IMR-90 (cell line): ENCODE measurements at places on chromosomes 3 and 15. TPM values are rescaled to one million over a fixed set of nuclear protein-coding genes. Genes with fewer than 3 reads are reported as not detected.
A peak's percentile ranks its signal among the peaks of the same experiment; 100 is the strongest.

NR2F2 gene
- total RNA-seq = 20.3 and 28.1 TPM in 2 replicates

DNA sequence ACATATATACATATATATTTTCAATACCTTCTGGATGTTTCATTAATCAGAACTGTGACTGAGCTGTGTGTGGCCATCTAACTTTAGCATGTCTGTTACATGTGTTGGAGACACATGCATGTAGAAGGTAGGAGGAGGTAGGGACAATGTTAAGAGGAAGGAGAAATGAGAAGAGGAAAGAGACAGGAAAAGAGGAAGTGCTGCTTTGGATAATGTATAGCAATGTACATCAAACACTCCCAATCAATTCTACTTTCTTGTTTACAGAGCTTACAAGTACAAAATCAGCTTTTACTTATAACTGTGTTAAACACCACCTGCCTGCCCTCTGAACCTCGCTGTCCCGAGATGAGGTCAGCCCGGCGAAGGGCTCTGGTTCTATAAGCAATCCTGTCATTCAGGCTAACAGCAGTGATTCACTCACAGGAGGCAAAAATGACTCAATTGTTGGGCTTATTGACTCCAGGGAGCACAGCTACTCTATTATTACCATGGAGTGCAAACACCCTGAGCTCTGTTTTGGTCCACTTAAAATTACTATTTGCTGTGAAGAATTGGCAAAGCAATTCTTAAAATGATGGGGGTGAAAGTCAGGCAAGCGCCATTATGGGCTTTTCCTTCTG lies 188.9 kb downstream of the MEIS2 start:
- peak; percentile 88 for DNase-seq
- no peak overlapping the region for H3K4me3 ChIP-seq
- no peaks in the 10 kb centered on the region for H3K36me3 ChIP-seq
- H3K27ac ChIP-seq = no peak overlapping the region
- H3K27me3 ChIP-seq = no peaks in the 10 kb centered on the region

DNA sequence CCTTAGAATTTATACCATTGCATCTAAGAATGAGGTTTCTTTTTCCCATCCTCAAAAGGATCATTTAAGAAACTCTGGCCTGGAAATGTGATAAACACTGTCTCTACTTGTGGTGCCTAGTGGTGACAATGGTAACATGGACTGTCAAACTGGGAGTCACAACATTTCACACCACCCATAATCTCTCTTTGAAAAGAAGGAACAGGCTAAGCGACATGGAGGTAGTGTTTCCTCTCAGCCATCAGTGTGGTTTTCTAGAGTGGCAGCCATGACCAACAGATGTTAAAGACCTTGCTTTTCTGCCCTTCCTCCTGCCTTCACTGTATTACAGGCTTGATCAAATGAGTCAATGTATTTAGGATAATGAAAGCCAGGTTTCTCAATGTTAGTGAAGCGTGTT lies 283.1 kb upstream of the STAC start:
- DNase-seq = no peak
- no peaks in the 10 kb centered on the region for H3K27me3 ChIP-seq
- H3K4me1 ChIP-seq = no peaks in the 10 kb centered on the region
- no peak overlapping the region for H3K27ac ChIP-seq
- no peak overlapping the region for H3K4me3 ChIP-seq

DNA sequence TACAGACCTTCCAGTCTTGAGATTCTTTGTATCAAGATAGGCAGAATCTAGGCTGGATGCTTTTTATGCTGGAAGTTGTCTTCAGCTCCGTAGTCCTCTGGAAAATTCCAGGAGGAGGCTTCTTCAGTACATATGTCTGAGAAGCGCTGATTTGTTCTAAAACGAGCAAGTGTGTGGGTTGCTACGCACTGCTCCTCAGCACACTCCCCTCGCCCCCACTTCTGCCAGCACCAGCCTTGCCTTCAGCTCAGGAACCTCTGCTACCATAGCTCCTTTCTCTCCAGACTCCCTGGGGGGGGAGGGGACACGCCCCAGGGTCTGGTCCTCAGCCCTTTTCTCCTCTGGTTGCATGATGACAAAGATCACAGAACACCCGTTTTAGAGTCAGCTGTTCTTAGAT lies 75.5 kb upstream of the TRA2B start:
- H3K27ac ChIP-seq = no peak overlapping the region
- H3K4me3 ChIP-seq = no peak overlapping the region
- peaks cover 6% of the 10 kb centered on the region; the same call in 1 of the 2 replicates for H3K27me3 ChIP-seq
- no peaks in the 10 kb centered on the region for H3K36me3 ChIP-seq

GRCh38 chr3:128775906-128776542 lies 50.0 kb downstream of the RAB7A start:
- no peak for DNase-seq
- peaks cover 6% of the 10 kb centered on the region for H3K4me1 ChIP-seq
- H3K4me3 ChIP-seq = no peak overlapping the region
- H3K27ac ChIP-seq = no peak overlapping the region
- H3K27me3 ChIP-seq = no peaks in the 10 kb centered on the region

DNA sequence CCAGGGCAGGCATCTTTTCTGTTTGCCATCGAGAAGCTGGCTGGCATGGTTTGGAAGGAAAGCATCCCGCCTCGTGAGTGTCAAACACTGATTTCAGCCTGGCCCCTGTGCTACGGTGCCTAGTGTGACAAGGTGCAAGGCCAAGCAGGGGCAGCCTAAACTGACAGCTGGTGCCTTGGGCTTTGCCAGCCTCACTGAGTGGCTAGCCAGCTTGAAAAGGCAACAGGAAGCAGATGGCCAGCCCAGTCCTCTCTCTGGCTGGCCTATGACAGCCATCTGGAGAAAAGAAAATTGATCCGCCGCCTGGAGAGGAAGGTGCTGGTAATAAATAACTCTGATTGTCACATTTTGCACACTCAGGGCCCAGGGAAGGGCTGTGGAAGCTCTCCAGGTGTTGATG lies 52.2 kb downstream of the C3orf85 start:
- H3K27ac ChIP-seq = no peak overlapping the region
- H3K36me3 ChIP-seq = no peaks in the 10 kb centered on the region
- H3K27me3 ChIP-seq = no peaks in the 10 kb centered on the region
- no peak for DNase-seq

DNA sequence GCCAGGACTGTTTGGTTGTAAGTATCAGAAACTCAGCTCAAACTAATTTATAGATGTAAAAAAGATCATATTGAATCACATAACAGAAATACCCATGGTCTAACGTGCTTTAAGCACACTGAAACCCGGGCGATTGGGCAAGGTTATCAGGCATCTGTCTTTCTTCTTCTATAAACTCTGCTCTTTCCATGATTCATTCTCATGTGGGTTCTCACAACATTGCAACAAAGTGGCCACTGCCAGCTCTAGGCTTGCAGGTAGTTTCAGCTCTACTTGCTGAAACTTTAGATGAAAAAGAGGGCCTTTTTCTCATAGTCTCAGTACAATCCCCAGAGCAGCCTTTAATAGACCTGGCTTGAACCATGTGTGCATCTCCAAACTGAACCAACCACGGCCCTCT lies 456.1 kb downstream of the MFSD1 start:
- peaks cover 13% of the 10 kb centered on the region for H3K27me3 ChIP-seq
- H3K27ac ChIP-seq = no peak overlapping the region
- no peak for DNase-seq
- no peaks in the 10 kb centered on the region for H3K36me3 ChIP-seq
- H3K4me1 ChIP-seq = no peaks in the 10 kb centered on the region
- no peak overlapping the region for H3K4me3 ChIP-seq

DNA sequence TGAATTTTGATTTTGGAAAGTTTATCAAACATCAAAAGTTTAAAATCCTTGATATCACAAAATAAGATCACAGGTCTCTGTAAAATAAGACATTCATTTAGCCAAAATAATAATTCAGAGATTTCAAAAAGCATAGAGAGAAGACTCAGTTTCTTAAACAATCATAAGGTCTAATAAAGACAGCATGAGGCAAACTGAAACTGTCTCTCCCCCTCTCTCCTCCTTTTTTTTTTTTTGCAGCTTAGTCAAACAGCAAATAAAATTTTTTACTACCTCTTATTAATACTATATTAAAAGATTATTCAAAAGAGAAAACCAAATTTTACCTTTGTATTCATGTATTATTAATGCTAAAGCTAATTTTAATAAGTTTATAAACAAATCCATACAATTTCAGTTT lies 57.4 kb downstream of the OSTN start:
- no peak overlapping the region for H3K27ac ChIP-seq
- H3K4me1 ChIP-seq = no peaks in the 10 kb centered on the region
- no peak overlapping the region for H3K4me3 ChIP-seq
- no peaks in the 10 kb centered on the region for H3K27me3 ChIP-seq
- H3K36me3 ChIP-seq = no peaks in the 10 kb centered on the region

ARL8B gene
- 47.0 and 62.5 TPM in 2 replicates for total RNA-seq

DNA sequence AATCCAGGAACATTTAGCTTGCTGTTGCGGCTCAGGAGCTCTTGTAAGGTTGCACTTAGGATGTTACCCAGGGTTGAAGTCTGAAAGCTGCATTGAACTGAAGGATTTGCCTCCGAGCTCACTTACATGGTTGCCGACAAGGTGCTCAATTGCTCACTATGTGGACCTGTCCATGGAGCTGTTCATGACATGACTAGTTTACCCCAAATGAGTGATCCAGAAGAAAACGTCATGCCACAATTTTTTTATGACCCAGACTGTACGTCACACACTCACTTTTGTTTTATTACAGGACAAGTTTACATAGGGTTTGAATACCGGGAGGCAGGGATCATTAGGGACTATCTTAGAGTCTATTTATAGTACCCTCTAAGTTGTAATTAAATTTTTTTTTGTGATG lies 21.0 kb upstream of the CLDN11 start:
- peaks cover 4% of the 10 kb centered on the region for H3K36me3 ChIP-seq
- no peak for DNase-seq
- H3K4me1 ChIP-seq = no peaks in the 10 kb centered on the region
- no peak overlapping the region for H3K27ac ChIP-seq
- no peak overlapping the region for H3K4me3 ChIP-seq
- H3K27me3 ChIP-seq = no peaks in the 10 kb centered on the region

DNA sequence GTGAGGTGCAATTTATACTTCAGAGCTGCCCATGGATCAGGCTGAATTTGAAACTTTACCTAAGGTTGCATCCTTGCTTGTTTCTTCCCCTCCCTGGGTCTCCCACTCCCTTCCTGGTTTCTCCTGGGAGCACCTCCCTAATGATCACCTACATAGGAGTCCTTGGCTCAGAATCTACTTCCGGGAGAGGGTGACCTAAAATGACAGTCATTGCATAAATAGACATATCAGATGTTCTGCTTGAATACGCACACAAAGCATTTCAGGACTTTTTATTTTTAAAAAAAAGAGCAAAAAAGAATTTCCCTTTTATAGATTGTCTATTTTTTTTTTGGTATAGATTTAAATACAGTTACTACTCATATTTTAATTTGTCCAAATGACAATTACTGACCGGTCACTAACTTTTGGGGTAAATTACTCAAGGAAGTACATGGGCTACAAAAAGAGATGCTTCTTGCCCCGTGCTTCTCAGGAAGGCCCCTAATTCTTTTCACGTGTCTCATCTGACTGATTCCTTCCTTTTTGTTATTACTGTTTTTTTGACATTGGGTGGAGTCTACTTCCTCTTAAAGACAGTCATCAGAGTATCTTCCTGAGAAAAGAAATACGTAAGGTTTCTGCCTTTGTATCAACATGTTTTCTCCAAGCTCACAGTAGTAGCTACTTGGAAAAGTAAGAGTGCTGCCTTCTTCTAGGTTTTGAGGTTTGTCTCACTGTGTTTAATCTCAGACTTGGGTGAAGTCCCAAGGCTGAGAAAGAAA lies 4.9 kb upstream of the MYZAP start:
- DNase-seq = no peak
- no peaks in the 10 kb centered on the region for H3K4me1 ChIP-seq

DNA sequence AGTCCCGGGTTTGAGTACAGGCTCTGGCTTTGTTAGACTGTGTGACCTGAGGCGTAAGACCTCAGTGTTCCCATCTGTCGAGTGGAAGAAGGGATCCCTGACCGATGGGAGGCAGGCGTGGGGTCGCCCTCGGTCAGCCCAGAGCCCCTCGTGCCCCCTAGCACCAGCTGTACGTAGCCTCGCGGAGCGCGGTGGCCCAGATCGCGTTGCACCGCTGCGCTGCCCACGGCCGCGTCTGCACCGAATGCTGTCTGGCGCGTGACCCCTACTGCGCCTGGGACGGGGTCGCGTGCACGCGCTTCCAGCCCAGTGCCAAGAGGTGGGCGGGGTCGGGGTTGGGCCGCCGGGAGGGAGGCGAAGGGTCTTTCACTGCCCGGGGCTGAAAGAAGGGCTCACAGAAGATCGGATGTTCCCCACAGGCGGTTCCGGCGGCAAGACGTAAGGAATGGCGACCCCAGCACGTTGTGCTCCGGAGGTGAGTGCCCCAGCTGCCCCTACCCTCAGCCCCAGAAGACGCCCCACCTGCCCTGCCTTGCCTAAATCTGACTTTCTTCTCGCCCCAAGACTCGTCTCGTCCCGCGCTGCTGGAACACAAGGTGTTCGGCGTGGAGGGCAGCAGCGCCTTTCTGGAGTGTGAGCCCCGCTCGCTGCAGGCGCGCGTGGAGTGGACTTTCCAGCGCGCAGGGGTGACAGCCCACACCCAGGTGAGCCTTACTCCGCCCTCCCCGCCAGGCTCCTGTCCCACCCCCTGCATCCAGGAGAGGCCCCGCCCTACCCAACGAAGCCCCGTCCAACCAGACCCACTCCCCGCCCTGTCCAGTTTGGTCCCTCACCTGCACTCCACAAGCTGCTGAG lies 3.5 kb upstream of the LSMEM2 start:
- H3K36me3 ChIP-seq = peaks cover 20% of the 10 kb centered on the region; the same call in 1 of the 2 replicates
- no peak overlapping the region for H3K27ac ChIP-seq
- H3K4me3 ChIP-seq = no peak overlapping the region

DNA sequence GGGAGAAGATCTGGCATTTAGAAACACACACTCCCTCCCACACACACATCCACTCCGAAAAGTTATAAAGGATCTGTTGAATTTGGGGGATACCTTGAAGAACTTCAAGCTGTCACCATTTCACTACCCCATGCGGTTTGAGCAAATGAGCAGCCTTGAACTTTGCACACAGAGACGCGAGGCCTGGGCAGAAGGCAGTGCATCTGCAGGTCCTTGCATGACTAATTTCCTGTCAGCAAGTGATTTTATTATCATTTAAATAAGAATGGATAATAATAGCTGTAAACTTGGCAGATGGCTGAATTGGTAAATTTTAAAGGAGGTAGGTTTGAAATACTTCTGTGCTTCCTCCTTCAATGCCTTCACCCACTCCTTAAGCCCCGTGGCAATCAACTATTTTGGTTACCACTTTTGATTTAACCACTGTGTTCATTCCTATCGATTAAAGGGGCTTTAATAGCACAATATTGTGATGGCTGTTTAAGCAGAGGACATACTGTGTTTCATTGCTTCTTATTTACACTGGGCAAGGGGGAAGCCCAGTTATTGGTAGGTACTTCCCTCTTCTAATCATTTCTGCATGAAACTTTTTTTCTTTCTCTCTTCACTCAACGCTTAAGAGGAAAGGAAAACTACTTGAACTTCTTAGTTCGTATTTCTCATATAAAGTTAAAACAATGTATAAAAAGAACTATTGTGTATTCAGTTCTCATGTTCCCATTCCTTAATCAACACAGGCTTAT lies 108.1 kb downstream of the ROBO2 start:
- H3K4me1 ChIP-seq = no peaks in the 10 kb centered on the region
- no peak overlapping the region for H3K27ac ChIP-seq
- no peaks in the 10 kb centered on the region for H3K27me3 ChIP-seq
- H3K36me3 ChIP-seq = no peaks in the 10 kb centered on the region
- DNase-seq = no peak

C3orf85 gene
- total RNA-seq = not detected in 2 replicates

GRCh38 chr3:58231666-58232065 lies 5.9 kb upstream of the ABHD6 start:
- no peak overlapping the region for H3K4me3 ChIP-seq
- DNase-seq = no peak
- H3K27me3 ChIP-seq = peaks cover 16% of the 10 kb centered on the region
- H3K4me1 ChIP-seq = no peaks in the 10 kb centered on the region
- no peaks in the 10 kb centered on the region for H3K36me3 ChIP-seq
- no peak overlapping the region for H3K27ac ChIP-seq
